ENCODE measurements at places on chromosomes 5 and 9.

- no peak for DNase-seq
Observed at GRCh38 chr9:136568288-136569081, 22.6 kb upstream of the NOTCH1 start.

GRCh38 chr5:6503342-6503741, 54.7 kb downstream of the UBE2QL1 start:
- no peak for DNase-seq

DNA sequence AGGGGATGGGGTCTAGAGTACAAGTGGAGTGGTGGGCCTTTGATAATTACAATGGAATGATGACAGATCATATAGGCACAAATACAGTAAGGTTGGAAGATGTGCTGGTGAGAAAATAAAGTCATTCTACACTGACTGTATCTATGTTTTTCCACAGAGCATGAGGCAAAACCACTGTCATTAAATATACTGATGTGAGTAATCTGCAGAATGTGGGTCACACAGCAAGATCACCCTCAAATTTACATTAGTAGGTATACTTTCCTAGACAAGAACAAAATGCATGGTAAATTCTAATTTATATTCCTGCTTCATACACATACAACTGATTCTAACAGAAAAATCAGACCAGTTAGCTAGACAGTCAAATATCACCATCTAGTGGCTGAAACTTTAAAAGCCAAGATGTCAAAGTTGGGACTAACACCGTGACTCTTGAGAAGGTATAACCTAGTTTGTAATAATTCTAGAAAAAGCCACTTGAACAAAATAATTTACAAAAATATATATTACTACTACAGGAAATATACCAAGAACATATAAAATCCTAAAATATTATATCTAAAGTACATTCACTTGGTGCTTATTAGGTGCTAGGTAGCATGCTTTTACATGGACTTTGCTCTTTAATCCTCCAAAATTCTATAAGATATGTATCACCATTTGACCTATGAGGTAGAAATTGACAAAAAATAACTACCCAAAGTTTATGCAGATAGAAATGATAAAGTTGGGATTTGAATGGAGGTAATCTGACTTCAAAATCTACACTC, 19.5 kb downstream of the TTC33 start:
- peak; percentile 50 for DNase-seq

DNA sequence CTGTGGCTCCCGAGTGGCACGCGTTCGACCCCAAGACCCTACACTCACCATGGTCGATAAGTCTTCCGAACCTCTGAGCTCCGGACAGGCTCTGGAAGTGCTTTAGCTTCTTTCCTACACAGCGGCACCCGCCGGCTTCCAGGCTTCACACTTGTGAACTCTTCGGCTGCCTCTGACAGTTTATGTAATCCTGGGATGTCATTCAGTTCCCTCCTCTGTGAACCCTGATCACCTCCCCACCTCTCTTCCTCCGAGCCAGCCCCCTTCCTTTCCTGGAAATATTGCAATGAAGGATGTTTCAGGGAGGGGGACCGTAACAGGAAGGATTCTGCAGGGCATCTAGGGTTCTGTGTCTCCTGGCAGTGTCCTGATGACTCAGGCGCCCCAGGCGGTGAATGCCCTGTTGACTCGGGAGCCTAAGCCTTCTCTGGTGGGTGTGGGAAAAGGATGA, at the start of gene CD14:
Gene CD14, minus strand, starts transcription at position 155 of the 451 bp plus-strand sequence. Its CDS starts 104 bp downstream, at position 51.
- DNase-seq = peak; percentile 59

GRCh38 chr5:78858364-78858763, 126.7 kb downstream of the ARSB start:
- no peak for DNase-seq

- no peak for DNase-seq
Observed at GRCh38 chr9:122546196-122546595, 6.7 kb upstream of the OR1N2 start.

DNA sequence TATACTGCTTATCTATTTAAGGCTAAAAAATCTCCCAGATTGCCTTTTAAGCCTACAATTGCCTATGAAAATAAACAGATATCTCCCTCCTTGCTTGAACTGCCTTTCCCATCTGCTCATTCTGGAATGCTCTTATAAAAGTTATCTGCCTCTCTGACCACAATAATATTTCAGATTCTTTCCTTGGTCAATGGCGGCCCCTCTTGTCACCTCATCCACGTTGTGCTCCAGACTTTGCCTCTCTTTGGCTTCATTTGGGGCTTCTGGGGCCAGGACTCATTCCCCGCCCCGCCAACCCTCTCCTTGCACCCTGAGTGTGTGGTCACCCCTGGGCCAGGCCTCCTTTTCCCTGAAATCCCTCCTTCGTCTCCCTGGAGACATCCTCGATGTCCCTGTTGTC, 110.0 kb upstream of the RPS23 start:
- DNase-seq = no peak

Measured in HuH-7 (cell line).